ENCODE measurements at places on chromosomes 4 and X.

- DNase-seq, result no peak
These were observed 82.2 kb upstream of the PRPS2 start for GRCh38 chrX:12709047-12709446.

- no peak for DNase-seq
These were observed 205.9 kb upstream of the GALNT7 start for GRCh38 chr4:172962564-172963353.

GRCh38 chr4:51880016-51880915 is 37.3 kb downstream of the DCUN1D4 start:
- DNase-seq, result no peak

DNA sequence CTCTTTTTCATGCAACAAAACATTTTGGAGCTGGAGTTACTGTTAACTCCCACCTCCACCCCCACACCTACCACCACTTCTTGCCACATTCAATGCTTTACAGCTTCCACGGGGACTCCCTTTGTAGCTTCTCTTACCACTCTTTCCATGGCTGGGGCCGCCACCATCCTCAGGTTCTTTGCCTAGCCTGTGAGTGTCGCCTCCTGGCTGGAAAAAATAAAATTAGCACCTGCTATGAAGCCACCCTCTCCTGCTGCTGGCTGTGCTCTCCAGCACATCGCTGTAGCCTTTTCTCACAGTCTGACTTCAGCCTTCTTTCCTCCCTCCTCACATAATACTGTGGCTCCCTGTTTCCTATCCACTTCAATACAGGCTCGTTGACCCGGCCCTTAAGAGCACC is 114.4 kb downstream of the FRAS1 start:
- no peak for DNase-seq

DNA sequence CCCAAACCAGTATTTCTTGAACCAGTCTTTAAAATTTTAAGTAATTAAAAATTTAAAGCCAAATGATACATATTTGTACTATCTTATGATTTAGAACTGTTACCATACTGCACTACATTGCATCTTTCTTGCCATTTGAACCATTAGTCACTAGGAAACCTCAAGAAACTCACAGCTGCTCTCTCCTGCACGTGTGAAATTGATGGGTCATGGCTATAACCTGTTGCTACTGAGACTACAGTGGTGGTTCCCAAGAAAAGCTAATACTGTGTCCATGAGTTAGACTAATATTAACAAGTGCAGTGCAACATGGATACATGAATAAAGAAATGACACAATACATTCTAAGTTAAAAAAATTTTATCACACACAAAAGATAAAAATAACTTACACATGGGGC is 88.4 kb downstream of the PDE5A start:
- no peak for DNase-seq

GRCh38 chrX:57964975-57965374 is 54.7 kb upstream of the ZXDA start:
- no peak for DNase-seq

DNA sequence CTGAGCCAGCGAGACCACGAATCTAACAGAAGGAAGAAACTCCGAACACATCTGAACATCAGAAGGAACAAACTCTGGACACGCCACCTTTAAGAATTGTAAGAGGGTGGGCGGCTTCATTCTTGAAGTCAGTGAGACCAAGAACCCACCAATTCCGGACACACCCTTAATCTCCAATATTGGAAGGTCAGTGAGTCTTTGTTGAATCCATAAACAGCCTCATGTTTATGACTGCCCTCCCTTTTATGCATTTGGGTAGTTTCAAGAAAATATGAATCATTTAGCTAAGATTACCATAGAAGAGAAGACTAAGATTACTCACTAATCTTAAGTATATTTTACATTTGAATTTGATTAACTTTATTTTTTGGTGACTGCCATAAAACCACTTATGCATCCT is 48.5 kb downstream of the VCX2 start:
- DNase-seq, result no peak

DNA sequence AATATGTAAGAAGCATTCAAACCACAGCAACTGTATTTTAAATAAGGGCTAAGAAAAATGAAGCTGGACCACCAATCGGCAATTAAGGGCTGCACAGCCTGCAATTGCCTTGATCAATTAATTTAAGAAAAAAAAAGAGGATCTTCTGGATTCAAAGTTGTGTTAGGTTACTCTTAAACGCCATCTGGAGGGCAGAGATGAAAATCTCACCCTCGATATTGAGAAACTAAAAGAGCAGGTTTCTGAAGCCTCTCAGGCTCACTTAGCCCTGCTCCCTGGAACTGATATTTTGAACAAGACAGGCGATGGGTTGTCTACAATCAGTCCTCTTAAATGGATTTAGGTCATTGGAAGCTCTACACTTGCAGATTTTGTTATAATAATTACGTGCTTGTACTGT is 579.4 kb downstream of the GRXCR1 start:
- no peak for DNase-seq

DNA sequence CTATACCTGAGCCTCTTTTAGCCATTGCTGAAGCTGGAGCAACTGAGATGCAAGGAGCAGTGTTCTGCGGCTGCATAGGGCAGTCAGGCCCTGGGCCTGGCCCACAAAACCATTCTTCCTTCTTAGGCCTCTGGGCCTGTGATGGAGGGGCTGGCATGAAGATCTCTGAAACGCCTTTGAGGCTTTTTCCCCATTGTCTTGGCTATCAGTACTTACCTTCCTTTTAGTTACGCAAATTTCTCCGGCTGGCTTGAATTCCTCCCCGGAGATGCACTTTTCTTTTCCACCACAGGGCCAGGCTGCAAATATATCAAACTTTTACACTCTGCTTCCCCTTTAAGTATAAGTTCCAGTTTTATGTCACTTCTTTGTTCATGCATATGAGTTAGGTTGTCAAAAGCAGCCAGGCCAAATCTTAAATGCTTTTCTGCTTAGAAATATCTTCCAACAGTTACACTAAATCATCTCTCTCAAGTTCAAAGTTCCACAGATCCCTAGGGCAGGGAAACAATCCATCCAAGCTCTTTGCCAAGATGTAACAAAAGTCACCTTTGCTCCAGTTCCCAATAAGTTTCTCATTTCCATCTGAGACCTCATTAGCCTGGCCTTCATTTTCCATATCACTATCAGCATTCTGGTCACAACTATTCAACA is 194.4 kb upstream of the PCDH7 start:
- DNase-seq, result no peak

DNA sequence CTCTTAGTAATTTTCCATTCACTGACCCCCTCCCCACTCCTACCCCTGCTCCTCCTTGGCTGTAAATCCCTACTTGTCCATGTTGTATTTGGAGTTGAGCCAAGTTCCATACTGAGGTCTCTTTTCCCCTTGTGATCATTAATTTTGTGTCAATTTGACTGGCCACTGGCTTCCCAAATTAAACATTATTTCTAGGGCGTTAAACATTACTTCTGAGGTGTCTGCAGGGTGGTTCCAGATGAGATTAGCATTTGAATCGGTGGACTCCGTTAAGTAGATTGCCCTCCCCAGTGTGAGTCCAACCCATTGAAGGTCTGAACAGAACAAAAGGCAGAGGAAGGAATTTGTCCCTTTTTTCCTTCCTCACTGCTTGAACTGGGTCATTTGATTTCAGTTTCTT is 25.7 kb downstream of the SLC39A8 start:
- no peak for DNase-seq

- no peak for DNase-seq
These were observed 26.2 kb downstream of the ARL9 start for GRCh38 chr4:56531823-56532222.

- DNase-seq, result no peak
These were observed 2.9 kb upstream of the CFP start for GRCh38 chrX:47632666-47633065.

GRCh38 chr4:46016306-46016705 is 107.5 kb downstream of the GABRG1 start:
- DNase-seq, result no peak

- no peak for DNase-seq
These were observed 6.9 kb downstream of the FABP2 start for GRCh38 chr4:119315036-119315435.

GRCh38 chr4:2489841-2490552 is 21.1 kb downstream of the RNF4 start:
- DNase-seq, result no peak

DNA sequence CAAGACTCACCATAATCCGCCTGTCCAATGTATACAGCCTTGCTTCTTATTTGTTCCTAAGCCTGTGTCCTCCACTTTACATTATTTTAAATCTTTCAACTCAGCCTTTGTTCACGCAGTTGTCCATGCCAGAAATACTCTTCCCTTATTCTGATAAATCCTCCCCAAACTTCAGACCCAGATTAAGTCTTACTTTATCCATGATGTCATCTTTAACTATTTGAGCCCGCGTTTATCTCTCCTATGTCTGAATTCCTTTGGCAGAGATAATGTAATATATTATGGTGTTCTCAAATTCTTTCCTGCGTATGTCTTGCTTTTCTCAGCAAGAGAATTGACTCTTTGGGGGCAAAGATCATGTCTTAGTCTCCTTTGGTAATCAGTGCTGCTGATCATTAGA is 129.6 kb downstream of the LUZP4 start:
- DNase-seq, result no peak

GRCh38 chrX:31521941-31522340 is 450.1 kb upstream of the FTHL17 start:
- no peak for DNase-seq

GRCh38 chr4:1060121-1060520 is 48.7 kb downstream of the FGFRL1 start:
- no peak for DNase-seq

DNA sequence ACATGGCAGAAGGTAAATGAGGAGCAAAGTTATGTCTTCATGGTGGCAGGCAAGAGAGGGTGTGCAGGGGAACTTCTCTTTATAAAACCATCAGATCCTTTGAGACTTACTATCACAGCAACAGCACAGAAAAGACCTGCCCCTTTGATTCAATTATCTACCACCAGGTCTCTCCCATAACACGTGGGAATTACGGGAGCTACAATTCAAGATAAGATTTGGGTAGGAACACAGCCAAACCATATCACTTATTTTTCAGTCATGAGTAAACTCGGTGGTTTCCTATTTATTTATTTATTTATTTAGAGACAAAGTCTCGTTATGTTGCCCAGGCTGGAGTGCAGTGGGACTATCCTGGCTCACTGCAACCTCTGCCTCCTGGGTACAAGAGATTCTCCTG is 22.1 kb downstream of the CXCL1 start:
- no peak for DNase-seq

DNA sequence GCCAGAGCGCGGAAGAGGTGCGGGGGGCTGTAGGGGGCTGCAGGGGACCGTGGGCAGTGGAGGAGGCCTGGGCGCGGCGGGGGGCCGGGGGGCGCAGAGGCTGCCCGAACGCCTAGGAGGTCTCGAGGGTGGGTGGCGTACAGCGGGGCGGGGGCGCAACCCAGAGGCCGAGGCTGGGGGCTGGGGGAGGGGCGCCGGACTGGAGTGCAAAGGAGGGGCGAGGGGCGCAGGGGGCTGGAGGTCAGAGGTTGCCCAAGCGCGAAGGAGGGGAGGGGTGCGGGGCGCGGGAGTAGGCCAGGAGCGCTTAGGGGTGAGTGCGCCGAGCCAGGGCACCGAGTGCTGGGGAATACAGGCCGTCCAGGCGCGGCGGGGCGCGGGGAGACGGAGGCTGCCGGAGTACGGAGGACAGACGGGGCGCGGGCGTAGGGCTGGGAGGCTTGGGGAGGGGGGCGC is 255 bp downstream of the GYG2 start:
- DNase-seq, result no peak

- DNase-seq, result no peak
These were observed 11.9 kb downstream of the TMPRSS11D start for GRCh38 chr4:67871867-67872266.

DNA sequence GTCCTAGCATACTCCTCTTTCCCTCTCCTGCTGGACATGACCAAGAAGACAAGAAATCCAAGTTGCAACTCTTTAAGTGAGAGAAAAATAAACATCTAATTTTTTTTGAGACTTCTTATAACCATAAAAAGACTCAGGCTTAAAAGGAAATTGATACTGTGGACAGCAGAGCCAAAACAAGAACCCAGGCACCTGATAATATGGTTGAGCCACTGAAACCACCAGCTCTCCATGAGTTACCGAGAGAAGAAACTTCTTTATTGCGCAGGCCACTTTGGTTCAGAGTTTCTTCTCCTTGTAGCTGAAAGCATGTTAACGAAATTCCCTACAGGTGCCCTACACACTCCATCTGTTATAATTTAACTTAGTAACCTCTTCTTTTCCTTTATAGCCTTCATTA is 11.3 kb upstream of the SPCS3 start:
- DNase-seq, result no peak

DNA sequence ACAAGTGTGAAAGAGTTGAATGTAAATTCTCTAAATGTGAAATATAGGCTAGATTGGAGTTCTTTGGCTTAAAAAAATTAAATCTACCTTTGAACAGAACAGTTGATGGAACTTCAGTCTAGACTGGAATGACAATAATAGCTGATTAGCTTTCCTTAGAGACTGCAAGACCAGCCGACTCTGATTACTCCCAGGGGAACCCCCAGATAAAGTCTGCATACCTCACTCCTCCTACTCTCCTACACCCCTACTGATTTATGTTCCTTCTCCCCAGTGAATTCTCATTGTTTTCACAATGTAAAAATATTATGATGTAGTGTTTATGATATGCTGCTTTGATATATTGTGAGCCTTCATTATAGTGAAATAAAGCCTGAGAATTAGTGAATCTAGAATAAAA is 241.3 kb downstream of the CFAP299 start:
- no peak for DNase-seq

- no peak for DNase-seq
These were observed 5.8 kb upstream of the DCLK2 start for GRCh38 chr4:150072471-150072870.

GRCh38 chrX:9171841-9172463 is 138.0 kb upstream of the FAM9B start:
- DNase-seq, result no peak

GRCh38 chr4:153616006-153616555 is 68.0 kb upstream of the TLR2 start:
- DNase-seq, result no peak

- DNase-seq, result no peak
These were observed 2.4 kb upstream of the MBTPS2 start for GRCh38 chrX:21837056-21837455.

DNA sequence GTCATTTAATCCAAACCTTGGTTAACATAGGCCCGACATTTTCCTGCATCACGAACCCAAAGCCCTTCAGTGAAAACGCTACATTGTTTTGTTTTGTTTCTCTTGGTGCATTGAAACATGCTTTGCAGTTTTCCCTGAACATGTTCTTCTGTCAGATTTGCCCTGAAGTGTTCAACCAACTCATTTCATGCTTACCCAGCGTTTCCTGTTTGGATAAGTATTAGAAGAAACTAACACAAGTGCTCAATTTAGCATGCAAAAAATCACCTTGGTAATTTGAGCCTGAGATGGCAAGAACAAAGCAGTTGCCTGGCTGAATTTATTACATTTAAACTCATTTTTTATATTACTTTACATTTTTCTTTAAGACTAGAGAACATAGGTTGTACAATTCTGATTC is 160.1 kb upstream of the VCX3A start:
- no peak for DNase-seq
